Motor neuron (in vitro differentiated cells): ENCODE measurements at places on chromosomes 5 and 9.

DNA sequence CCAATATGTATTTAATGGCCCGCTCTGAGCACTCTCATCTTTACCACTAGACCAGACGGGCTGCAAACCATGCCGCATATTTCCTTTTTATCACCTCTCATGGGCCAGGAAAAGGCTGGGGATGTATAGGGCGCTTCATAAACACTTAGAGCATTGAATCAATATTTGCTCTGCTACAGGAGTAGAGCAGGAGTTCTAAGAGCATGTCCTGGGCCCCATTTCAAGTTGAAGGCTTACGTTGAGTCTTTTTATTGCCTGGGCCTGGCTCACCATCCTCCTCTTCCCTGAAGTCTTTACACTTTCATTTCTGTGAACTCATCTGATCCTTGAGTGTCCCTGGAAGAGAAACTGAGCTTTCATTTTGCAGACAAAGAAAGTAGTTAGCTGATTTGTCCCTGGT, 112.4 kb downstream of the FSTL4 start:
- ATAC-seq, result no peak

- peak; percentile 35 for ATAC-seq
Measured at GRCh38 chr5:123089914-123090660, 1.0 kb downstream of the PRDM6 start.

DNA sequence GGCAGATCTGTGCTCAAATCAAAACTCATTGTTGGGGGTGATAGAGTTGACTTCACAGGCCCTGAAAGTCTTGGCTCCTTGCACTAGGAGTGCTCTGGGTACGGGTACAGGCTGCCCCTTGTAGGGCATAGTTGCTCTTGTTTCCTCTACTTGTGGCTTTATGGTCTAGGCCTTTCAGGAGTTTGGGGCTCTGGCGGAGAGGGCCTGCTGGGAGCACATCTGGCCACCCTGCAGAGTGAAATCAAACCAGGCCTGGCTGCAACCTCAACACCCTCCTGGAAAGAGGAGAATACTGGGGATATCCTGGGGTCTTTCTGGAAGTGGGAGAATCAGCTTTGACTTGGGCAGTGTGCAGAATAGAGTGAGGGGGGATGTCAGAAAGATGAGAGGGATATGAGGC, 1.5 kb downstream of the TGFBI start:
- ATAC-seq, result no peak

GRCh38 chr5:177405805-177406204, 3.6 kb downstream of the F12 start:
- no peak for ATAC-seq

DNA sequence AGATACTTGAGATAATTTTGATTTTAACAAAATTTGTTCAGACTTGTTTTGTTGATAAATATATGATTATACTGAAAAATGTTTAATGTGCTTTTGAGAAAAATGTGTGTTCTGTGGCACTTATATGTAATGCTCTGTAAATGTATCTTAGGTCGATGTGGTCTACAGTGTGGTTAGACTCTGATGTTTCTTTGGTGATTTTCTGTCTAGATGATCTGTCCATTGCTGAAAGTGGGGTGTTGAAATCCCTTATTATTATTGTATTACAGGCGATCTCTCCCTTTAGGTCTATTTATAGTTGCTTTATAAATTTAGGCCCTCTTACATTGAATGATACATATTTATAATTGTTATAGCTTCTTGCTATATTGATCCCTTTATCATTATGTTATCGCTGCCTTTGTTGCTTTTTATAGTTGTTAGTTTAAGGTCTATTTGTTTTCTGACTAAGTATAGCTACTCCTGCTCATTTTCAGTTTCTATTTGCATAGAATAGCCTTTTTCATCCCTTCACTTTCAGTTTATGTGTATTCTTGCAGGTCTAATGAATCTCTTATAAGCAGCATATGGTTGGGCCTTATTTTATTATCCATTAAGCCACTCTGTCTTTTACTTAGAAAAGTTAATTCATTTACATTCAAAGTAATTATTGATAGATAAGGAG, 124.3 kb downstream of the MRPS30 start:
- ATAC-seq, result no peak
